Cardiac fibroblast (primary cell): ENCODE measurements at places on chromosomes 3 and 15.

DNA sequence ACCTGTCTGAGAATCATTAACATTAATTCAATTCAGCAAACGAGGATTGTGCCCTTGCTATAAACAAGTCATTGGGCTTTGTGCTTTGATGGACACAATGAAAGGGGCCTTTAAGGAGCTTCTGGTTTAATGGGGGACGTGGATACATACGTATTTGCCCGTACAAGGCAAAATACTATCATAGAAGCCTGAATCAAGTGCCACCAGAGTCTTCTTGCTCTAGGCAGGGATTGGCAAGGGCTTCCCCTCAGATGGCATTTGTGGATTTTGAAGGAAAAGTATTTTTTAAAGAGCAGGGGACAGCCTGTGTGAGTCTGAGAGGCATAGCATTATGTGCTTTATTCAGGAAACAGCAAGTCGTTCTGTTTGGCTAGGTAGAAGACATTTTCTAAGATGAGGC is 83.7 kb upstream of the NEDD4 start:
- DNase-seq = no peak

DNA sequence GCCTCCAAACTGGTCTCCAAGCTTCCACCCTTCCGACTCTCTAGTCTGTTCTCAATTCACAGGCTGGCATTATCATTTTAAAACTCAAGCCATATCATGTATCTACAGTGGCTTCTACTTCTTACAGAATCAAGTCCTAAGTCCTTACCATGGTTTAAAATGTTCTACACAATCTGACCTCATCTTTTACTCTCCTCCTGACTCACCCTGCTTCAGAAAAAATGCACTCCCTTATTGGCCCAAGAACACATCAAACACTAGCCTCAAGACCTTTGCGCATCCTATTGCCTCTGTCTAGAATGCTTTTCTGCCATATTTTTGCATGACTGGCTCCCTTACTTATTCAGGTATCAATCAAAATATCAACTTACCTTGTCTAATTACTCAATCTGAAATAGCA is 11.0 kb downstream of the MRPL3 start:
- DNase-seq = no peak

DNA sequence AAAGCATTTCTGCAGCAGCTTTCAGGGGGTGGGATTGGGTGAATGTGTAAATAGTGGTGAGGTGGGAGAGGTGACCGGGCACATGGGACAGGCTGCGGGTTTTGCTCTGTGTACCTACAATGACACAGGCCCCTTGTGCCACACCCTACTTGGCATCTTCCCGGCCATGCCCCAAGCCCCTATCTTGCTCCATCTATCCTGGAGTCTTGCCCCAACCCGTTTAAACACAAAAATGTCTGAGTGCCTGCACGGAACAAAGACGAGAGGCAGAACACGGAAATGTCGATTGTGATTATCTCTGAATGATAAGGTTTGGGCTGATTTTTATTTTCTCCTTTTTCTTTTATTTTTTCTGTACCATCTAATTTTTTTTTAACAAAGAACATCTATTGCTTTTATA is 46.0 kb upstream of the SLC6A1 start:
- no peak for DNase-seq

- DNase-seq = peak; percentile 97
Observed at GRCh38 chr3:64685800-64686445, 1.9 kb downstream of the ADAMTS9 start.

DNA sequence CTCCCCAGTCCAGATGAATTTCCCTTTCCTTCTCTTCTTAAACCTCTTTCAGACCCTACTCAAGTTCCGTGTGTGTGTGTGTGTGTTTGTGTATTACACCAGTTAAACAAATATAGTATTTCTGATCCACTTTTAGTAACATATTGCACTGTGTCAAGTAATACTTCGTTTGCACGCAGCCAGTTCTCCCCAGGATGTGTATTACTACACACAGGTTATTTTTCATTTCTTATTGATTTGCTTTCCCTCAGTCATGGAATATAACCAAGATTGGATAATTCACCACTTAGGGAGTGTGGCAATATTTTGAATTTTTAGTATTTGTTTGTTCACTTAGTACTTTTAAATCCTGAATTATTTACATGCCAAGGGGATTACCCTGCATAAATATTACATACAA is 667.0 kb downstream of the NR2F2 start:
- no peak for DNase-seq

DNA sequence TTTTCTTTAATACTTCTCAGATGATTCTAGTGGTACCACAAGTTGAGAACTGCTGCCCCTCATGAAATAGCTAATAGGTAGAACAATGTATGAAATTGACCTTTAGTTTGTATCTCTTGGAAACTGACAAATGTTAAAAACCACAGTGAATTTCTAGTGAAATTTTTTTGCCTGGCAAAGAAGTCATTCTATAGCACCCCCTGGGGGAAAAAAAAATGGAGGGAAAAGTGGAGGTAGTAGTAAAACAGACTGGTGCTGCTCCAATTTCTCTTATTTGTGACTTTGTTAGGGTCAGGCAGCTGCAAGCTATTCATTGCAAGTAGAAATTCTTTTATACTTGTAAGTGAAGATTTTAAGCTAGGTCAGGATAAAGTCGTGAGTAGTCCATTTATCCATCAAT is 605.0 kb downstream of the NLGN1 start:
- DNase-seq = no peak

DNA sequence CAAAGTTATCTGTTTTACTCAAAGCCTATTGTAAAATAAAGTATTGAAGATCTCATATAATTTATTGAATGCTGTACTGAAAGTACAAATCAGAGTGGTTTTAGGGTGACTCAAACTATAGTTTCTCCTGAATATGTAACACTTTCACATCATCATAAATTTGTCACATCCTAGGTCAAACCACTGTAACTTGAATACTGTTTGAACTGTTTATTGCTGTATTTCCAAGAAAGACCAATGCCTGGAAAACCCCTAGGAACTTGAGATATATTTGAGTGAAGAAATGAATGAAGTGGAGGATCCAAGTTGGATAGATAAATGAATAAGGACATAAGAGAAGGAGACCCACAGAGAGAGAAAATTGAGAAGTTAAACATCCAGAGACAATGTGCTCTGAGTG is 348.2 kb downstream of the GRM7 start:
- DNase-seq = no peak

- DNase-seq = no peak
Observed at GRCh38 chr3:183532620-183533411, 22.7 kb downstream of the KLHL6 start.

DNA sequence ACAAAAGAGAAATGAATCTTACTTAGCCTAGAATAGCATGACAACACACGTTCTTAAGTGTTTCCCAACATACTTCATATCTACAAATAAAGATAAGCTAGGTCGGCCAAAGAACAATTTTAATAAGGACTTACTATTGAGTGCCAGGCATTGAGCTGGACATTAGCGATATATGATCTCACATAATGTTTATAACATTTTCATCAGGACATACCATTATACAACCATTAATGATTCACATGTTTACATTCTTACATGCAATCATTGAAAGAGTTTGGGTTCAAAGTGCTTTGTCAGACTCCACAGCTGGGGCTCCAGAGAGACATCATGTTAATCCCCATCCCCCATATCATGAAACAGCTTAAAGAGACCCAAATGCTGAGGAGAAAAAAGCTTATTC is 189.0 kb downstream of the STT3B start:
- no peak for DNase-seq

GRCh38 chr3:27239951-27240350 is 129.2 kb downstream of the NEK10 start:
- no peak for DNase-seq

DNA sequence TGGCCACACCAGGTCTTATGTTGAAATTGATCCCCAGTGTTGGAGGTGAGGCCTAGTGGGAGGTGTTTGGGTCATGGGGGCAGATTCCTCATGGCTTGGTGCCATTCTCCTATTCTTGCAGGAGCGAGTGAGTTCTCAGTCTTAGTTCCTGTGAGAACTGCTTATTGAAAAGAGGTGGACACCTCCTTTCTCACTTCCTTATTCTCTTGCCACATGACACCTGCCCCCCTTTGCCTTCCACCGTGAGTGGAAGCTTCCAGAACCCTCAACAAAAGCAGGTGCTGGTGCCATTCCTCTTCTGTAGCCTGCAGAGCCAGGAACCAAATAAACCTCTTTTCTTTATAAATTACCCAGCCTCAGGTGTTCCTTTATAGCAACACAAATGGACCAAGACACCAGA is 318.1 kb upstream of the MCTP2 start:
- DNase-seq = no peak

- no peak for DNase-seq
Observed at GRCh38 chr3:2506776-2507175, 408.1 kb downstream of the CNTN4 start.

DNA sequence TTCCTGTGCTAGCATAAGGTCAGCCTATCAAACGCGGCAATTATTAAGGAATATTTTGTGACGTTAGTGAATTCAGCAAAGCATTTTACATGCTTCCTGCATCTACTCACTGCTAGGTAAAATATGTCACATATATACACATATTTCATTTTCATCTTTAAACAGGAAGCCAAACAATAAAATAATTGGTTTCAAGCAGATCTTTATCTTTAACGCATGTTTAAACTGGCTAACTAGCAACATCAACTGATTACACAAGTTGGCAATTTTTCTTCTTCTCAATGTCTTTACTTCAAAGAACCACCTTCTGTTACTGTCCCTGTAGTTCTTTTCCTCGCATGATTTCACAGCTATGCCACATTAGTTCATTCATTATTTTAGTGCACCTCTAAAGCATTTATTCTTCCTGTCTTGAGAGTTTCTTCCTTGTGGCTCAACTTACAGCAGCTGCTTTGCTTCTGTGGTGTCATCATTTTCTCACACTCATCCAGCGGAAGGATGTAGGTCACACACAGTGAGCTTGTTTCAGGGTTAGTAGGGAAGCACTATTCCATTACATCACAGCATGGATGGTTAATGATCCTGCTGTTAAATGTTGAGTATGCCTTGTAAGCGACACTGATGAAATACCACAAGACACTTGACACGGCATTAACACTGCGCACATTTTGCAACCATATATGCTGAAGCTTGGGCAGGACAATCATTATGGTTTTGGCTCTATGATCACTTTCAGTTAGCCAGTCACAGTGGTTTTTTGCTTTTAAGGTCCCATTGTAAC is 2.3 kb upstream of the BCHE start:
- DNase-seq = no peak

GRCh38 chr3:105707009-105707408 is 161.8 kb downstream of the CBLB start:
- no peak for DNase-seq
